ENCODE measurements at places on chromosomes 5 and 9.

DNA sequence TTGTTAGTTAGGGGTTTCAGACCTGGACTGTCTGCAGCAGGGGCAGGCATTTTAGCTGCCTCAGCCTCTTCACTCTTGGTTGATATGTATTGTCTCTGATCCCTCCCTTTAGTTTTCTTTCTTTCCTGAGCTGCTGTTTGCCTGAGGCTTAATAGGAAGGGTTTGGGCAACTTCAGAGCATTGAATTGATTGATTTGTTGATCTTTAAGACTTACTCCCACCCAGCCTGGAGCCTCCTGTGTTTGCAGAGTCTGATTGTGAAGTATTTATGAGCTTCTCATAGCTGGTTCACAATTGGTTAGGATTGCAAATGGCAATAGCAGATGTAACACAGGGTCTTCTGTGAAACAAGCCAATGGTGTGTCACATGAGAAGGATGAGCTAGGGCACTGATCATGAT is 671.8 kb upstream of the SEMA6A start:
- DNase-seq, result no peak

GRCh38 chr9:122100756-122101155 is 7.6 kb upstream of the TTLL11 start:
- no peak for DNase-seq

- DNase-seq, result no peak
Measured at GRCh38 chr5:139150367-139150999, 47.7 kb downstream of the SIL1 start.

DNA sequence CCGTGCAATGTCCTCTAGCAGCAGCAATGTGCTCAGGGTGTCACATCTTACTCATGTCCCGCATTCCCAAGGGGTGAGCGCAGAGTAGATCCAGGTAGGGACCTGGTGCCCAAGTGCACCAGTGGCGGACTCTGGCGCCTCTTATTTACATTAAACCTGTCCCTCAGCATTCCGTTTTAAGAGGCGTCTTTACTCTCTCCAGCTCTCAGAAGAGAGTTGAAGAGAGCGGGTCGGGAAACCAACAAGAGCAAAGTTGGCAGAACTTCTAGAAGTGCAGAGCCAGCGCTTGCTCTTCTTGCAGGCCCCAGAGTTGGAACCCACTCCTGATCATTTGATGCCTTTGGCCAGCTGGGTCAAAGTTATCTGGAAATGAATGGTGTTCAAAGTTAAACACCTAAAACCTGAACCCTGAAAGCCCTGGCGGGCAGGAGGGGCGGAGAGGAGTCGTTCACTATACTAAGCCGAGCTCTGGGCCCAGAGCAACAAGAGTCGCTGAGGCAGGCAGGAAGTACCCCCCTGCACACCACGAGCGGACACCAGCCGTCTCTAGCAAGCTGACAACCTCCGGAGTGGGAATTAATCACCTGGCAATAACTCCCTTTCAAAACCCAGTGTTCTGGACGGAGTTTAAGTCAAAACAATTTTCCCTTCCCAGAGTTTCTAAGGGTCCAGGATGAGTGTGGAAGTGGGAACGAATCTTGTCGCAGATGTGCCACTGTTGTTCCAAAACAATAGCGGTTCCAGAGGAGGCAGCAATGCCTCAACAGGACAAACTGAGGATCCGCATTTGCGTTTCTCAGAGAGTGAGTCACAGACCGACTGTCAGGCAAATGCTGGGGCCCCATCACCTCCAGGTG is 122.8 kb downstream of the TMEM161B start:
- no peak for DNase-seq

DNA sequence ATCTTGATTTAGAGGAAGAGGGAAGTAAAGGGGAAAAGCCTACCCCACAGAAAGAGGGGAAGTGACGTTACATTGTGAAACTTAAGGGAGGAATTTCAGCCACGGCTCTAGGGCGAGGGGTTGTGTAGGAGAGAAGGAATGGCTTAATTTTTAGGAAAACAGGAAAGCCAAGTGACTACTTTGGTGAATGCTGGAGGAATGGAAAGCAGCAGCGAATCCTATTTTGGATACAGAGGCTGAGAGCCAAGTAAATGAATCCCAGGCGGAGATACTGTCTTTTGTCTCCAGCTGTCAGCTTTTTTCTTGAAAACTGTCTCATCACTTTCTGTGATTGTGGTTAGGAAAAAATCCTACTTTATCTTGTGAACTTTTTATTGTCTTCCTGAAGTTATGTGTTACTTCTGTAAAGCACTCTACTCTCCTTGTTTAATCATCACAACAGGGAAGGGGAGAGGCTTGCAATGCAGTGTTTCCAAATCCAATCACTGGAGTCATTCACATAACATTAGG is 188.4 kb downstream of the TSSK1B start:
- peak; percentile 64 for DNase-seq

DNA sequence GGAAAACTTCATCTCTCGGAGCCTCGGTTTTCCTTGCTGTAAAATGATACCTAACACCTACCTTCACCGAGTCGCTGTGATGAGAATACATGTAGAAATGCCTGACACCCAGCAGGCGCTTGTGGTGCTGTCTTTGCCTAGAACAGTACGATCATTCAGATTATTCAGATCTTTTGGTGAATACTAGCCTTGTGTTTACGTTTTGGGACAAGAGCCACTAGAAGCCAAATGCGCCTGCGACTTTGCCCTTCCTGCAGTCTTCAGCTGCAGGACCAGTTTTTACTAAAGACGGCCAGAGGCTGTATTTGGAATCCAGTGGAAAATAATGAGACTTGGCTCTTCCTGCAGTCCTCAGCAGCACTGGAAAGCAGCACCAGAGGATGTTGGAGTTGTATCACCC is 189.6 kb downstream of the TRIO start:
- DNase-seq, result no peak

- peak; percentile 72 for DNase-seq
Measured at GRCh38 chr9:130824643-130825350, 10.3 kb upstream of the ABL1 start.

GRCh38 chr9:108835831-108836230 is 20.0 kb downstream of the ACTL7B start:
- no peak for DNase-seq

DNA sequence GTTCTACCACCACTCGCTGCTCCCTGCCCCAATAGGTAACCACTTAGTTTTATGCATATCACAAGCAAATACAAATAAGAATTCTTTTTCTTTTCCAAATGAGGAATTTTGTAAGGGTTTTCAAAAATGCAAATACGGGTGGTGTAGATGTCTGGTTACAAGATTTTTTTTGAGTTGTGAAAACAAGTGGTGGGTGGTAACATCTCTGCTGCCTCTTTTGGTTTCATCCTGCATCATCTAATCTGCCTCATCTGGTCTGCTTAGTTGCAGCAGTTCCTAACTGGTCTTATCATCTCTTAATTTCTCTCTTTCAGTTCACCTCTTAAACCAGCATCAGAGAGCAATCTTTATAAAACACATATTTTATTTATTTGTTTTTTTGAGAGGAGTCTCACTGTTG is 5.3 kb downstream of the NFX1 start:
- DNase-seq, result no peak

DNA sequence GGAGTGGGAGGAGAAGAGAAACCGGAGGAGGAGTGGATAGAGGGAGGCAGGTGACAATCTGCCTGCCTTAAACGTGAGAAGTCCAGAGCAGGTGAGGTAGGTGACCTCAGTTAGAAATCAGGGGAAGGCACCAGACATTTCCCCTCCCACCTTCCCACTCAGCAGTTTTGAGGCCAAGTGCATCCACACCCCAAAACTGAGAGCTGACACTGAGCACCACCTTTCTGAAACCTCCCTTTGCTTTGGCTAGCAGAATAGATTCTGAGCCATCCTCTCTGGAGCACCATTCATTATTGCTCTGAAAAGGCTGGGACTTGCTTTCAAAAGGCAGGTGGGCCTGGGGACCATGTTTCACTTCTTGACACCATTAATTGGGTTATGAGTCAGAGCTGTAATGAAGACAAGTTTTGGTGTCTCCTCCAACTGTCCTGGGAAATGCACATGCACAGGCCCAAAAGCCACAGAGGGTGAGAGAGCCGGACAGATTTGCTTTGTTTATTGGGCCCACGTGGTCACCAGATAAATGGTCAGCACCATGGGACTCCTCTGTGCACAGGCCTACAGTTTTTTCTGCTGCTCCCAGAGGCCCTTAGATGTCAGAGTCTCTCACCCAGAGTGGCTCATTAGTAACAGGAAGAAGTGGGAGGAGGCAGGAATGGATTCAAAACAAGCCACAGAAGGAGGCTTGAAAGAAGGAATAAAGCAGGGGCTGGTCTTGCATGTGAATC is 314.7 kb downstream of the TLE1 start:
- no peak for DNase-seq

DNA sequence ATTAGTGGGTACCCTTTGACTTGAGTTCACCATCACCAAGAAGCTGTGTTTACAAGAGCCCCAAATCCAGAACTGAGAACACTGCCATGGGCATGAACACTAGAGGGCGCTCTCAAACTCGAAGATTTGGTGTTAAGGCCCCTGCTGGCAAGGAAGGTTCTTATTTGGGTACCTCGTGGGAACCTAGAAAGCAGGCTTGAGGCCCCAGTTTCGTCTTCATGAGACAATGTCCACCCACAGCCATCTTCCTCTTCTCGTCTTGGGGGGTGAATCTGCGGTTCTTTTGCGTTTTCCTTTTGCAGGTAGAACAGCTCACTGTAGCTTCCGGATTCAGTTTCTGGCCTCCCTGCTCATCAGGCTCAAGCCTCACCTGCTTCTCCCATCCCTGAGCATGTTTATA is 184.0 kb downstream of the SEMA5A start:
- no peak for DNase-seq

DNA sequence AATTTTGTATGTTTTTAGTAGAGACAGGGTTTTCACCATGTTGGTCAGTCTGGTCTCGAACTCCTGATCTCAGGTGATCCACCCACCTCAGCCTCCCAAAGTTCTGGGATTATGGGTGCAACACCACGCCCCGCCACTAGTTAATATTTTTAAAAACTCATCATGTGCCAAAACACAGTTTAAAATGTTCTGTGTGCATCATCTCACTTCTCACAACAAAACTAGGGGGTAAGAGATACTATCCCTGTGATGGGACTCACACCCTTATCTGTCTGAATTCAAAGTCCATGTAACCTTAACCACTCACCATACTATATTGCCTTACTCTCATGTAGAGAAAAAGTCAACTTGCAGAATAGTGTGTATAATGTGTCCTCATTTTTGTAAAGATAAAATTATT is 2.6 kb downstream of the PKD2L2 start:
- no peak for DNase-seq

GRCh38 chr9:134458207-134459108 is 132.2 kb downstream of the RXRA start:
- DNase-seq, result no peak

DNA sequence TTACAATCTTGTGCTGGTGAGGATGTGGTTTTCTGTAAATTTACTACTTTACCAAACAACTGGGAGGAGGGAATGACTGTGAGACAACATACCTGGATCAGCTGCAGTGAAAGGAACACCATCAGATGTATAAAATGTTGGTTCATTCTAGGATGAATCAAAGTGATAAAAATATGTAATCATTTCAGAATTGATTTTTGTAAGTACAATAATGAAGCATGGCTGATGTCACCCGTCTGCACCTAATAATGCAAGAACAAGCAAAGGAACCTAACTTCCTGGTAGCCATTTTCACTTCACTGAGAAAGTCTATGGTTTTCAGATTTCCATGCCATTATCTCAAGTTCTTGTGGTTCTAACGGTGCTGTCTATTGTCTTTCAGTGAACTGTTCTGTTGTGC is 18.7 kb upstream of the C5orf34 start:
- no peak for DNase-seq

DNA sequence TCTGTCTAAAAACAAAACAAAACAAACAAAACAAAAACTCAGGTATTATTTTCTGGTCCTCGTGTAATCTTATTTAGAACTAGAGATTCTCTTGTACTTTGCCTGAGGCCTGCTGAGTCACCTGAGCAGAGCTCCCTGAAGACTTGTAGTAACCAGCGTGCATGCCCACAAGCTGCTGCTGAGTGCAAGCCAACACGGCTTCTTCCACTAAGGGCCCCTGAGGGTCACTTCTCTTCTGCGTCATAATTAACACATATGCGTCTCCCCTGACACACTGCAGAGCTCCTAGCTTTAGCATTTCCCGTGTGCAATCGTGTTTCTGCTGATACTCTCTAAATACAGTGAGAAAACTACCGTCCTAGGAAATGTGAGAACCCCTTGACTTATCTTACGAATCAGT is 10.9 kb upstream of the NDFIP1 start:
- DNase-seq, result no peak

DNA sequence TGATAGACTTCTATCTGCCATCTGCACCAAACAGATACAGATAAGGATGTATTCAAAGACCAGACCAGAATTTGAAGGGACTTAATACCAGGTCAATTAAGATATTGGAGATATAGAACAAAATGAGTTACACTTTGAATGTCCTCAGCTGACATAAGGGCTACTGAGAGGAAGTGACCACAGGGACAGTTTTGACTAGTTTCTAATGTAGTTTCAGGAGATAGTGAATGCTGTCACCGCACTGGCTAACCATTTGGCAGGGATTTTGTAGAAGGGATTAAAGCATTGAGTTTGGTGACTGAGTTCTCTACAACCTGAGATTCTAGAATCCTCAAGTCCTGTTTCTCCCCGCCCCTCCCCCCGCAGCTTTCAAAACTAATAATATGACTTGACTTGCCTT is 22.7 kb downstream of the CCNH start:
- DNase-seq, result no peak

DNA sequence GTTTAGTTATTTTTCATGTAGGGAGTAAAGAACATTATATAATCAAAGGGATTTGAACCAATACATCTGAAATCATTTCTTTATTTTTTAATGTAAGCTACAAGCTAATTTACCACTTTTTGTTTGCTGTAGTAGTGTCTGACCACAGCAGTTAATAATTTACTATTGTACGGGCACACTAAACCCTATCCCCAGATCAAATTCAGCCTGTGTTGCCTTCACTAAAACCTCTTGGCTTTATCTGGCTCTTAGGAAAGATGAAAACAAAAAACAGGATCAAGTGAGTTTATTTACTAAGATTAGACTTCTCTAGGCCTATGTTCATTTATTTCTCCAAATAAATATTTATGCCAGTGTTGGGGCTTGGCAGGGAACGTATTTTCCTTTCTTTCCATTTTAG is 384.1 kb downstream of the EBF1 start:
- DNase-seq, result no peak

GRCh38 chr9:123925819-123926218 is 4.1 kb downstream of the DENND1A start:
- DNase-seq, result peak; percentile 22

DNA sequence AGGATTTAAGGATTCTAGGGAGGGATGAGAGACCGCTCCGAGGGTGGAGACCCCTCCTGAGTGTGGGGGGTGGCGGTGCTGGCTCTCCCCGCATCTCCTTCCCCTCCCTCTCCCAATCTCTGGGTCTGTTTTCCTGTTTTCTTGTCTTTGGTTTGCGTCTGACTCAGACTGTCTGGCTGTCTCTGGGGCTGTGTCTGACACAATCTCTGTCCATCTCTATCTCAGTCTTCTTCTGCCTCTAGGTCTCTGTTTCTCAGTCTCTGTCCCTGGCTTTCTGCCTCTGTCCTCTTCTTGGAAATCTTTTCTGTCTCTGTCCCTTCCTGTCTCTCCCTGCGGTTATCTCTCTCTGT is 196 bp upstream of the GRM6 start:
- DNase-seq, result no peak

All from fibroblast of skin of left quadriceps (primary cell).